ENCODE measurements at places on chromosomes 3 and 15.

GRCh38 chr3:107816107-107816506 is 274.7 kb downstream of the CD47 start:
- no peak for DNase-seq

DNA sequence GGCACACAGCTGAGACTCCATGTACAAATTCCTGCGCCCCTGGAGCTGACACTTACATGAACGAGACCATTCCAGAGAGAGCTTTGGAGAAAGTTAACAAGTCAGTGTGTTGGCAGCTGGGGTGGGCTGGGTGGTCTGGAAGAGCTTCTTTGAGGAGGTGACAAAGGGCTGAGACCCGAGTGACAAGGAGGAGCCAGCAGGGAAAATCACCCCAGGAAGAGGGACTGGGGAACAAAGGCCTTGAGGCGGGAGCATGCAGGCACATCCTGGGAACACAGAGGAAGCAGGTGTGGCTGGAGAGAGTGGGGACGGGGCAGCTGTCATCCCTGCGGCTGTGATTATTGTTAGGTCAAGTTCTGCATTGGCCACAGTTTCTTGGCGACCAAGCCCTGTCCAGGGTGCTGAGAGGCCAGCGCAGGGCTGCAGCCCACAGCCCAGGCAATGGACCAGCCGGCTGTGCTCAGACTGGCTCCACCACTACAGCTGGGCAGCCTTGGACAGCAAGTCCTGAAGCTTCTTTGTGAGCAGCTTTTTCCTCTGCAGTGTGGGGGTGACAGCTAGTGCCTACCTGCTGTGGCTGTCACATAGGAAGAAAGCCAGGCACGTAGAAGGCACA is 34.2 kb upstream of the PRR23E start:
- no peak for DNase-seq

GRCh38 chr3:173109143-173109542 is 31.9 kb downstream of the SPATA16 start:
- no peak for DNase-seq

DNA sequence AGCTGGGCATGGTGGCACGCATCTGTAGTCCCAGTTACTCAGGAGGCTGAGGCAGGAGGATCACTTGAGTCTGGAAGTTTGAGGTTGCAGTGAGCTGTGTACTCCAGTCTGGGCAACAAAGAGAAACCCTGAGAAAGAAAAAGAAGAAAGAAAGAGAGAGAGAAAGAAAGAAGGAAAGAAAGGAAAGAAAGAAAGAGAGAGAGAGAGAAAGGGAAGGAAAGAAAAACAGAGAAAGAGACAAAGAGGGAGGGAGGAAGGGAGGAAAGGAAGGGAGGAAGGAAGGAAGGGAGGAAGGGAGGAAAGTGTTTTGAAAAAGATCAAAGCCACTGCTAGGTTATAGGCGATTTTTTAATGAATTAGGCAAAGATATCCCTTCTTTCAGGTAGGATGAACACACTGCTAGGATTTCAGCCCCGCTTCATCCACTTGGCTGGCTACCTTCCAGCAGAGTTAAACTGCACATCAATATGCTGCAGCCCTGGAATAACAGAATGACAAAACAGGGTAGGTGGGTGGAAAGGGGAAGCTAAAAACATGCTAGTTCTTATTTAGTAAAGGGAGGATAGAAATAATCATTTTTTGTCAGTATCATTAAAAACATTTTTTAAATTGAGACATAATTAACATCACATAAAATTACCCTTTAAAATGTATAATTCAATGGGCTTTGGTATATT is 12.8 kb upstream of the PPARG start:
- DNase-seq = no peak

GRCh38 chr3:55885721-55886120 is 398.6 kb upstream of the WNT5A start:
- DNase-seq = no peak

- DNase-seq = no peak
Measured at GRCh38 chr3:194507571-194507970, 20.8 kb upstream of the ATP13A3 start.

GRCh38 chr3:158777161-158777873 is 24.5 kb upstream of the MFSD1 start:
- no peak for DNase-seq

GRCh38 chr3:45929042-45929679 is 14.1 kb upstream of the CXCR6 start:
- DNase-seq = peak; percentile 48

DNA sequence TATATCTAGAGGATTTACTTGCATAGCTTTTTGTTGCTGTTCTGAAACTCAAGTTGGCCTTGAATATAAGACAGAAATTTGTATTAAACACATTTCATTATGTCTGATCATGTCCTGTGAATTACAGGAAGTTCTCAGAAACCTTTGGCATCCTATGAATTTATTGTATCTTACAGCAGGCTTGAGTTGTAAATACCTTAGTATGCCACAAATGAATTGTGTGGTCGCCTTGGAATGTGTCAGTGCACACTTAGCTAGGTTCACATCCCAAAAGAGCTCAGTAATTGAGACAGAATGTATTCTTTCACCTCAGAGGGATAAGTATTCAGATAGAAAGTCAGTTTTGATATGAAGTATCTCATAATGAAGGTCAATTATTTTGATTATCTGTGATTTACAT is 83.4 kb downstream of the NEK11 start:
- no peak for DNase-seq

DNA sequence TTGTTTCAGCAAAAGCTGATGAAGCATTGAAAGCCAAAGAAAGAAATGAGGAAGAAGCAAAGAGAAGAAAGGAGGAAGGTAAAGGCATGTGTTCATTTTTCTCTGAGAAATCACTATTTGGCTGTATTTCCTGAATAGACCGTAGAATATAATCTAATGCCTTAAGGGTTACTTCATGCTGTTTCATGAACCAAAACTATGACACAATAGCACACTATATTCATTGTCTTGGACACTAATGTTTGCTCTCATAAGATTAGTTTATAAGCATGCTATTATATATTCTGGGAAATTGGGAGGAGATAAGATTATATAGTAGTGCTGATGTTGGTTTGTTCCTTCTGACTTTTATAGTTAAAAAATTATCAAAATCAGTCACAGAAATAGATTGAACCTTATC is 110.1 kb upstream of the MLF1 start:
- DNase-seq = no peak

DNA sequence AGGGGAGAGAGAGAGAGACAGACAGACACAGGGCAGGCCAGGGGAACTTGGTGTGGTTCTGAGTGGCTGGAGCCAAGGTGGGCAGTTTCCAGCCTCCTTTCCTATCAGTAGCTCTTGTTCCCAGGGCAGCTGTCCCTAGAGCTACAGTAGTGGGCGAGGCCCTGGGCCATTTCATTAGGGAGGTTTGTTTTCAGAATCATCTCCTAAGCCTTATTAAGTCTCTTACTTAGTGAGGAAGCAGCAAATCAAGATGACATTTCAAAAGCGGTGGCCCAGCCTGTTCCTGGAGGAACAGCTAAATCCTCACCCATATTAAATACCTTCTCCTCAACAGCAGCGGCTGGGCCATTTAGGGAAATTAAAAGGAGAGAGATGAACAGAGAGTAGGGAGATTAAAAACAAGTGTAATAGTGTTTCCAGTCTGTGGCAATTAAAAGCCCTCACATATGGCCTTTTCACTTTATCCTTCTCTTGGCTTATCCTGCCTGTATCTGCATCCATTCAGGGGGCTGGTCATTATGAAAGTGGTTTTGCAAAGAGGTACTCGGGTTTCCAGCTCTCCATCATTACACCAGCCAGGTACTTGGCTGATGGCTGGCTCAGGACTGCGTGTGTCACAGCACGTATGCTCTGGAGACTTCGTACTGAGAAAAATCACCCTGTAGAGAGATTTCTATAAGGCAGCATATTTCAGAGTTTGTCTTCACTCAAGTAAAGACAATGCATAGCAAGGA is 91.9 kb upstream of the PRR23C start:
- DNase-seq = no peak

- DNase-seq = no peak
Measured at GRCh38 chr3:69855436-69856162, 116.3 kb downstream of the MITF start.

DNA sequence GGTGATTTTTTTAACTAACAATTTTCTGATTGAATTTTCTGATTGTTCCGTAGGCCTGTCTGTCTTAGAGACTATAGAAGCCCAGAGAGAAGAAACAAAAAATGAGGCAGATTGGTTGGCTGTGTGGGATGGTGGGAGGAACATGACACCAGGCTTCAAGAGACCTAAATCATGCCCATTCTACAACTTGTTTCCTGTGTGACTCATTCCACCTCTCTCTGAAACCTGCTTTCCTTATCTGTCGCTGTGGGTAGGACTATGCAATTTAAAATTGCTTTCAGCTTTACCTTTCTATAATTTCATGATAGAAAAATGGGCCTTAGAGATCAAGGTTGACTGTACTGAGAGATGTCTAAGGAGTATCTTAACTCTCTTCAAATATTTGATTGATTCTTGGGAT is 44.5 kb downstream of the OXNAD1 start:
- no peak for DNase-seq

- DNase-seq = no peak
Measured at GRCh38 chr3:98530676-98531075, 1.1 kb upstream of the GPR15 start.

DNA sequence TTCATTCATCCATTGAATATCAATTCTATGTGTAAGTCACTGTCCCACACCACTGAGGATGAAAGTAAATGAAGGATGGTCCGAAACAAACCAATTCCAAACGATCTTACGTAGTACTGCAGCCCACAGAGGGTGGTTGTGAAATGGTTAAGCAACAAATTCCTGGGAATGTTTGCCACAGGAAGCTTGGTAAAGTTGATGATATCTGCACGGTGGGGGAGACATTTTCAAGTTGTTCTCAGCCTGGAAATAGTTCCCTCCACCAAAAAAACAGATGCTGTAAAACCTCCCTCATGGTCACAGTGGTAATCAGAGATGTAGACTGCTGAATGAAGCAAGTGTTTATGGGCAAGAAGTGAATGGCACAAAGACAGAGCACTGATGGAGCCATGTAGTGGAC is 35.9 kb upstream of the BNC1 start:
- no peak for DNase-seq

- no peak for DNase-seq
Measured at GRCh38 chr15:42048080-42048820, 27.4 kb upstream of the PLA2G4E start.

- peak; percentile 28 for DNase-seq
Measured at GRCh38 chr15:65212097-65212496, 824 bp upstream of the CILP start.

DNA sequence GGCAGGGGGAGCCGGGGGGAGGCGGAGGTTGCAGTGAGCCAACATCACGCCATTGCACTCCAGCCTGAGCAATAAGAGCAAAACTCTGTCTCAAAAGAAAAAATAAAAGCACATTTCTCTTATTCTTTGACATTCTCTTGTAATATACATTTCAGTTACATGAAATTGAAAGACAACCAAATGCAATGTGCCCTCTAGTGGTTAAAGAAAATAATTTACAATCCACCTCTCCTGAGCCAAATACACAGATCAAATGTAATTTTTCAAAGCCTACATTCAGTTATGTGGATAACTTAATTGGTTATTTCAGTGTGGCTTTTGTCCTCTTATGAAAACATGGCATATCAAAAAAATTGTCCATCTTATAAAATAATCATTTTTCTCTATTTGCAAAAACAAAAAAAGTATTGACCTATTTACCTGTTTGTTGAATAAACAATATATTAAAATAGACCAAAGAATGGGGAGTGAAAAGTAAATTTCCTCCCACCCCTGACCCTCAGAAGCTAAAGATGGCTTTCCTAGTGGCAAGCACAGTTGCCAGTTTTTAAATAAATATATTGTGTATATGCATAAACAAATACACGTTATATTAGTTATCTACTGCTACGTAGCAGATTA is 14.2 kb upstream of the U2SURP start:
- DNase-seq = no peak
